Astrocyte of the cerebellum (primary cell): ENCODE measurements at places on chromosomes 13 and 19.
A peak's percentile ranks its signal among the peaks of the same experiment; 100 is the strongest.

DNA sequence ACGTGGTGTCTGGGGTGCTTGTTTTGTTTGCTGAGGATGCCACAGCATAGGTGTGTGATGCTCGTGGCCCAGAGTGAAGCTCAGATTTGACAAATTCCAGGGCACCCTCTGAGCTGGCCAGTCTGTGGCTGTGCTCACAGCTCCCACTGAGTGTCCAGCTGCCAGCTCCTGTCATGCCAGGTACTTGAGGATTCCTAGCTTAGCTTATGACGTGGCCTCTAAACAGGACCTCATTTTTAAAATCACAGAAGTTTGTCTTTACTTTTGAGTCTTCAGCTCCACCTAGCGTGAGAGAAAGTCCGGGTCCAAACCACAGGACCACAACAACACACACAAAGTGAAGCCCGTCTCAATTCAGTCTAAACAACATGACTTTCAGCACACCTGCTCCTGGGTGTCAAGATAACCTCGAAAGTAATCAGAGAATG lies 117.3 kb downstream of the RAB20 start:
- DNase-seq = no peak

DNA sequence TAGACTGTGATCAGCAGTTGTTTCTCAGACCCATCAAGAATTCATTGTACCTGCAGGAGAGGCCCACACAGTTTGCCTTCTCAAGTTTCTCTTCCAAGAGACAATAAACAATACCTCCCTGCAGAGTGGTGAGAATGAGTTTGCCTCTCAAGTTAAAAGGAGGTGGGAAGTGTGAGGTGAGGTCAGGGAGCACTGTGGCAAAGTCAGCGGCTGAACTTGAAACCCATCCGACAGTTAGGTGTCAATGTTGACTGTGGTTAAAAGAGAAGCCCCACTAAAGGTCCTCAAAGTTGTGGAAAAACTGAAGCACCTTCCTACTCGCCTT lies 72.9 kb upstream of the TSC22D1 start:
- no peak for DNase-seq

DNA sequence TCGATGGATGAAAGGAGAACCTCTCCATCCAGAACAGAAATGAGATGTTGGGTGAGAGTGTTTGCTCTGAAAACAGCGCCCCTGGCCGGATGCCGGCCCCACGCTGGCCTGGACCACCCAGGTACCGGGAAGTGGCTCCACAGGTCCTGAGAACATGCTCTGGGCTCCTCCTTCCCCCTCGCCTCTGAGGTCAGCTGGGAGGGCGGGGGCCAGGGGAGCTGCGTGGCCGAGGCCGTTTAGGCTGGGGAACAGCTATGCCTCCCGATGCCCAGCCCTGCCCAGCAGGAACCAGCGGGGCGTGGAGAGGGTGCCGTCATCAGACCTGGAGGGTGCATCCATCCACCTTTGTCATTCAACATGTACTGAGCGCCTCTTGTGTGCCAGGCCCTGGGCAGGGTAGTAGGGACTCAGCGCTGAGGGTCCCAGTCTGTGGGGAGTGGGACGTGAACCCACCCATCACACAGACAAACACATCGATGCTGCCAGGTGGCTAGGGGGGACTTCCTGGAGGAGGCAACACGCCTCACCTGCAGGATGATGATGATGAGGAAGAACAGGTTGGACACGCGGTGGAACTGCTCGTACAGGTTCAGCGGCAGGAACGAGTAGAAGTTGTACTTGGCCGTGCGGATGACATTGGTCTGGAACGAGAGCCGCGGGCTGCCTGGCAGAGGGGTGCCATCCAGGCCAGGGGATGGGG lies 4.2 kb downstream of the ATP8B3 start:
- DNase-seq = no peak

DNA sequence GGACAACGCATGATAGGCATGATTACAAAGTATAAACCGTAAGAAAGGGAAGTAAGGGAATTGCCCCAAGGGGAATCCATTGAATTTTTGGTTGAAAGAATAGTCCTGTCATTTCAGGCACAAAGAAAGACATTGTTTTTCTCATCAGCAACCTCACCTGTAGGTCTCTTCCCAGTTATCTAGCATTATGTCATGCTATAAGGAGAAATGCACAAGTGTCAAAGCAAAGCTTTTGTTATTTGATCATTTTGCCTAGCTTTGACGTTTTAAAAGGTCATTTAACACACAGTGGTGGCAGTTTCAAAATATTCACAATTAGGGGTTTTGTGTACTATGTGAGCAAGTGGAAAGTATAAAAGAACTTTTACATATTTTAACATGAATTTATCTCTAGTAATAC lies 796.2 kb upstream of the MIR17HG start:
- no peak for DNase-seq

DNA sequence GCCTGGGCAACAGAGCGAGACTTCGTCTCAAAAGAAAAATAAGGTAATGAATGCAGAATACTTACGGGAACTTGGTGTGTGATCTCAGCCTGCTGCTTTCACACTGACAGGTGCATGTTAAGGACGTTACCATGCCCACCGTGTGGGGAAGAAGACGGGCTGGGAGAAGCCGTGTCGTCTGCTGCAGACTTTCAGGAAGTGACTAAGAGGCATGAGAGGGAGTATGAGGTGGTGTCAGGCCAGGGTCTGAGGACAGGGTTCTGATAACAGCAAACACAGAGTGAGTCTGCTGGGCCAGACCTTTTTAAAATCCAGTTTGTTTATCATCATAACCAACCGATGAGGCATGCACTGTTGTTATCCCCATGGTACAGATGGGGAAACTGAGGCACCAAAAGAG lies 13.6 kb upstream of the GALP start:
- DNase-seq = no peak

GRCh38 chr19:39430675-39431593 lies 4.8 kb downstream of the RPS16 start:
- peak; percentile 98 for DNase-seq

DNA sequence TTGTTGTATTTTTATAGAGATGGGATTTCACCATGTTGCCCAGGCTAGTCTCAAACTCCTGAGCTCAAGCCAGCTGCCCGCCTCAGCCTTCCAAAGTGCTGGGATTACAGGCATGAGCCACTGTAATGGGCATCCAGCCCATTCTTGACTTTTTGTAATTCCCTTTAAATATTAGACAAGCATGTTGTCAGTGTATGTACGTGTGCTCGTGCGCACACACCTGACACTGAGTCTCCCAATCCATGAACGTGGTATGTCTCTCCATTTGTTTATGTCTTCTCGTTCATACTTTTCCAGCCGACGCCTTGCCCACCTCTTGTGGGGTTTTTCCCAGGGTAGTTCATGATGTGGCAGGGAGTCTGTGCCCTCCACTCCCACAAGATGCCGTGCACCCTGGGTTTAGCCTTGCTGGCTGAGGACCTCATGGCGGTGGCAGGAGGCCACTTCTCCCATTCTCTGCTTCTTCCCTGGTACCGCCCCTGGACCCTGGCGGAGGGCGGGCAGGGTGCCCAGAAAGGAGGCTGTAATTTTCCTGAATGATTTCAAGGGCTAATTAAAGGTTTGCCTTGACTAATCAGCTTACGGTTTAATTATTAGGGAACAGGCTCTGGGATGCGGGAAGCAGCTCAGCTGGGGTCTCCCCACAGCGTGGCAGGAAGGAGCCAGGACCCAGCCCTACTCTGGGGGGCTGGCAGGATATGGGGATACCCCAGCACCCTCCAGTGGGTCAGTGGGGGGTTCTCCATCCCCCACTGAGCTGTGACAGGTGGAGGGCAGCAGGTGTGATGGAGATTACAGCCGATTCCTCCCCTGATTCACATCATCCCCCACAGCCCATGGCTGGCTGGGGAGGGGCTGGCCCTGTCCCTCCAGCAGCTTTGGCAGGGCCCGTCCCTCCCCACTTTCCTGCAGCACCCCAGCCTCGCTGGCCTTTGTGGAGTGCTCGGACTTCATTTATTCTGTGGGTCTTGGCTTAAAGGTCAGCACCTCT lies 12.9 kb downstream of the PAK4 start:
- no peak for DNase-seq
